ENCODE measurements at places on chromosomes 5 and 9. TPM values are rescaled to one million over a fixed set of nuclear protein-coding genes. Genes with fewer than 3 reads are reported as not detected.

DNA sequence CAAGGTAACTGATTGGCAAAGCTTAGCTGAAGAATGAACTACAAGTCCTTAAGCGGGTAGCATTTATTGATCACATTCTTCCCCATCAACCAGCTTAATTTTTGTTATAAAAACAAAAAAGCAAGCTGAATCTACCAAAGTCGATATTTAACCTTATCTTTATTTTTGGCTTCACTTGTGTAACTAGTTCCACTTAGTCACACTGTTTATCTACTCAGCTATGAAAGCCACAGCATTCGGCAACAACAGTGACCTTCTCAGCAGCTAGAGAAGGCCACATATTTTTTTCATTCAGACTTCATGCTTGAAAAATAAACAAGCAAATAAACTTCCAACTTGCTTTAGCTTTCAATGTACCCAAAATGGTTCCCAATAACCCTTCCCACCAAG, 69.4 kb downstream of the KLHL3 start:
- DNase-seq, result no peak

DNA sequence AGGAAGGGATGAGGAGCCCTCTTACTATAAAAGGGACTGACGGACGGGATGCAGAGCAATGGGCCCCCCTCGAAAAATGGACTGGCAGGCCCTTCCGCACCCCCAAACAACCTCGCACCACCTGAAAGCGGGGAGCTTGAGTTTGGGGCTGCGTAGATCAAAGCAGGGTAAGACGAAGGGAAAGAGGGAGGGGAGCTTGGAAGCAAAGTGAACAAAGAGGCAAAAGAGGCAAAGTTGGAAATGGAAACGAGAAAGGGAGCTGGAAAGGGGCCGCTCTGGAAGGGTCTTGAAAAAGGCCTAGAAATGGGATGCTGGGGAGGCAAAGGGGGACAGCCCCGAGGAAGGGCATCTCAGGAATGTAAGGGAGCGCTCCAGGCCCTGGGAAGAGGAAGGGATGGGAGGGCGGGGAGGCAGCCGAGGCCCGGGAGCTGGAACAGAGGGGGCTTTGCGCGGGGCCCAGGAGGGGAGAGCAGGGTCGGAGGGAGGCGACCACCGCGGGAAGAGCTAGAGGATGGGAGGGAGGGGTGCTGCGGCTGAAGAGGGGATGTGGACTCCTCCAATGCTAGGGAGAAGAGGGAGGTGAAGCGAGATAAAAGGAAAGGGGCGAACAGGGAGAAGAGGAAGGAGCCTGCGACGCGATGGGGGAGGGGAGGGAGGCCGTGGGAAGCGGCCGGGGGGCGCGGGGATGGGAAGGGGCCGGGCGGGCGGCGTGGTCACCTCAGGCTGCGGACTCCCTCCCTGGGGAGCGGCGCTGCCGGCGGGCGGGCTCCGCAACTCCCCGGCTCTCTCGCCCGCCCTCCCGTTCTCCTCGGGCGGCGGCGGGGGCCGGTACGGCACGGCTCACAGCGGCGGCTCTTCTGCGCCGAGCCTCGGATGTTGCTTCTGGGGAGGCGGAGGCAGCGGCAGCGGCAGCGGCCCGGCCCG, 577 bp downstream of the RNF145 start:
- peak; percentile 63 for DNase-seq

- no peak for DNase-seq
Observed at GRCh38 chr5:102625928-102626327, 127.1 kb upstream of the SLCO6A1 start.

- DNase-seq, result no peak
Observed at GRCh38 chr9:107176436-107177151, 106.5 kb upstream of the RAD23B start.

DNA sequence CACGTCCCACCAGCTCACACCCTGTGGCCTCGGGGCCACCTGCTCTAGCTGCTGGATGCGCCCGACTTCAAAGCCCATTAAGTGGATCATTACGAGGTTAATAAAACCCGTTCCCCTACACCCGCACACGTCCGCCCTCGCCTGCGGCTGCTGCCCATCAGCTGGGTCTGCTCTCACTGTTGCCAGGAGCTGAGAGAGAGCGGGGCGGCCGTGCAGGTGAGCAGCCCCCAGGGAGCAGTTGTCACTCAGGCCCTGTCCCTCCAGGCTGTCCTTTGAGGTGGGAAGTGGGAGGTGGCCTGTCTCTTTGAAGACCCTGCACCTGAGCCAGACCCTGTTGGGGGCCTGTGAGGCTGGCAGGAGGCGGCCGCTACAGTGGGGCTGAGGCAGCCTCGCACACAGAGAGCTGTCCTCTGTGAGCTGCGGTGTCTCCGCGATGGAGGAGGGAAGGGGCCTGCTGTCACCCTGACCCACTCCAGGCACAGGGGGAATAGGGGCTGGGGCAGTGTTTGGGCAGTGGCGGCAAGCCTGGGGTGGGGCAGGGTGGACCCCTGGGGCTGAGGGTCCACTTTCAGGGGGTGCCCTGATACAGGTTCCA, 12.8 kb upstream of the UNC5A start:
- no peak for DNase-seq

GRCh38 chr9:113656771-113657670, 193.5 kb downstream of the RGS3 start:
- no peak for DNase-seq

DNA sequence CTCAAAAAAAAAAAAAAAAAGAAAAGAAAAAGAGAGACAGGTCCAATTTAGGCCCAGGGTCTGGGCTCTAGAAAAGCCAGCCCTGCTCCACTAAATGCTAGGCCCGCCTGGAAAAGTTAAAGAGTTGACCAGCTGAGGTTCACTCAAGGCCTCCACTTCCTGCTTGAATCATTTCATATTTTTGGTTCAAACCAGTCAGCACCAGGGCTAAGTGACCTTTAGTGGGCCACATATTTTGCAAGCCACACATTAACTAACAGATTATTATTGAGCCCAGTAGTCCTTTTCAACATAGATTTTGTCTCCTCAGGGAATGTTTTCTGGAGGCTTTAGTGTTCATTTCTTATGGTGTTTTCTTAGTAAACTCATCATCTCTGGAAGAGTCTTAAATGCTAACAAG, 156.6 kb downstream of the TLR4 start:
- no peak for DNase-seq

- DNase-seq, result no peak
Observed at GRCh38 chr9:21682381-21682780, 120.1 kb upstream of the MTAP start.

- DNase-seq, result no peak
Observed at GRCh38 chr5:171984748-171985419, 21.6 kb downstream of the FBXW11 start.

GRCh38 chr5:39428640-39429039, 3.9 kb upstream of the DAB2 start:
- DNase-seq, result no peak

- no peak for DNase-seq
Observed at GRCh38 chr9:73782166-73782565, 630.5 kb downstream of the ANXA1 start.

DNA sequence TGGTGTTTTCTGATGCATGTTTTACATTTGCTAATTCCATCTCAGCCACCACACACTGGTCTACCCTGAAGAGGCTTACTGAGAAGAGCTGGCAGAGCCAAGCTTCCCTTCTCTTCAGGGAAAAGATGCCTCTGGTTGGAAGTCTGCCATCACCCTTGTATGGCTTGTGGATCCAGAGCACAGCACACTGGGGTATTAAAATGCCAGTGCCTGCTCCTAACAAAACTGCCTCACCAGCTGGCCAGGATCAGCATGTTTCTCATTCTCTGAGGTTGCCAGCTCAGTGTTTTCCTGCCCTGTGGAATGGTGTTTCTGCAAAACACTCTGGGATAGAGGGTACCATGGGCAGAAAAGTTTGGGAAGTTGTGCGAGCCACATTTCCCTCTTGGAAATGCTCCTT, 31.6 kb upstream of the ZNF618 start:
- DNase-seq, result no peak

DNA sequence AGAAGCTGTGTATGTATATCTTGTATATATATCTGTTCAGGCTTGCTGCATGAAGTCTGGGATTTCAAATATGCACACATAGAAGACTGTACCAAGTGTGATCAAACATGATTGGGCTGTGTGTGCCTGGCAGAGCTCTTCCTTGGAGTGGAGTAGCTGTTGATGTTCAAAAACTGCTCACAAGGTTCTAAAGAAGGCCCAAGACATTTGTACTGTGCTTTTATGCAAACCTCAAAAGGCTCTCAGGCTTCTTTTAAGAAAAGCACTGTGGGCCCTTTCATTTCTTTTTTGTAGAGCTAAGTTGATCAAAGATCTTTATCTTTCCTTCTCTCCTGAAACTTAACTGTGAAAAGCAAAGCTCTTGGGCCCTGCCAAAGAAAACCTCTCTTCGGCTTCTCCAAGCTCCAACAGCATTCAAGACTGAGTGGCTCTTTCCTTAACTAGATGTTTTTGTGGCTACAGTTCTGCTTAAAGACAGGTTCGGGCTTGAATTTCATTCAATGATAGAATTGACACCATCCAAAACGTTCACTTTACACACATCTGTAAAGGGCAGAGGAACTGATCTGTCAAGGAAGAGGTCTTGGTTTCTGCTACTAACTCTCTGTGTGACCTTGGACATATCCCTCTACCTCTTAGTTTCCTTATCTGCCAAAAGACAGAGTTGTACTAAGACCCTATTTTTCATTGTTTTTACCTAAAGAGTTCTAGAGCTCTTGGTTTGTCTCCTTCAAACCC, 105.8 kb upstream of the IL6ST start:
- no peak for DNase-seq

- no peak for DNase-seq
Observed at GRCh38 chr5:76345582-76345981, 57.5 kb upstream of the IQGAP2 start.

- no peak for DNase-seq
Observed at GRCh38 chr5:116130976-116131375, 46.2 kb downstream of the COMMD10 start.

GRCh38 chr5:7662289-7662688, 188.6 kb downstream of the CFAP90 start:
- no peak for DNase-seq

GRCh38 chr5:170442921-170443320, 53.8 kb upstream of the KCNMB1 start:
- DNase-seq, result no peak

The FAM151B gene
- 4.4 TPM for total RNA-seq

Measured in aorta (tissue), 5 donors.